HepG2 (cell line): ENCODE measurements at places on chromosomes 2 and 18. TPM values are rescaled to one million over a fixed set of nuclear protein-coding genes. Genes with fewer than 3 reads are reported as not detected.

GALNT14 gene
- not detected in 2 replicates for polyA plus RNA-seq

SLC40A1 gene
- polyA plus RNA-seq = 21.4 and 24.9 TPM in 2 replicates

DNA sequence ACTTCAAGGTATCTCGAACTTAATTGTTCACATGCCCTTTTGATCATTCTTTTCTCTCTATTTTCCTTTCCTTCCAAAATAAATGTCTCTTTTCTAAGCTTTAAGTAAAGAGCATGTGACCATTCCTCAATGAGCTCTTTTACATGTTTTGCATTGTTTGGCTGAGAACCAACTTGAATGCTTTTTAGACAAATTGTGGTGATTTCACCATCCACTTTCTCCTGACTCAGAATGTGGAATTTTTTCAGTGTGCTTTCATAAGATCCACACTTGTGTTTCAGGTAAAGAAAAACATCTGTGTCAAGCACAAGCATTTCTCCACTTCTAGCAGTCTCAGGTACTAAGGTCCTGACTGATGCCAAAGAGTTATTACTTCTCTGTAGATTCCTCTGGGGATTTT is 10.7 kb downstream of the RBM43 start:
- no peak for DNase-seq

PARD6G gene
- polyA plus RNA-seq = 3.6 and 3.9 TPM in 2 replicates

- DNase-seq = no peak
These were observed 108.4 kb upstream of the CDC42EP3 start for GRCh38 chr2:37779611-37780386.

DNA sequence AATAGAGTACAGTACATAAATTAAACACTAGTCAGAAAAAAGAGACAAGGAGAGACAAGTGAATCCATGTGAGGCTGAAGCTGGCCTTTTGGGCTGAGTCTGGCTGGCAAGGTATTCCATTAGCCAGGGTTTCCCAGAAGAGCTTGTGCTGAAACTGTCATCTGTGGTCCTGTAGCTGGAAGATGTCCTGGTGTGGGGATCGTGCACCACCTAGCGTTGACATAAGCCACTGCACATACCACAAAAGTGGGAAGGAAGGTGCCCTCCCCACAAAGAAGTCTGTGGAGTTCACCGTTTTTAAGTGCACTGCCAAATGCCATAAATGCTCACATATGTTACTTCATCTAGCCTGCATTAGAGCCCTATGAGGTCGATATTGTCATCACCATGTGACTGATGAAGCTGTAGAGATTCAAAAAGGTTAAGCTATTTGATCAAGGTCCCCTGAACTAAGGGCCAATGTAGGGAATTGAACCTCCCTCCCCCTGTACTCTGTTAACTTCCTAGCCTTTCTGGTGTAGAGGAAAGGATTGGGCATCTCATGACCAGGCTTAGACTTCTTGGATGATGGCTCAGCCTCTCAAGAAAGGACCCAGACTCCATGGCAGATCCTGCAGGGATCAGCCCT is 31.9 kb upstream of the GALNT14 start:
- DNase-seq = peak; percentile 52

DNA sequence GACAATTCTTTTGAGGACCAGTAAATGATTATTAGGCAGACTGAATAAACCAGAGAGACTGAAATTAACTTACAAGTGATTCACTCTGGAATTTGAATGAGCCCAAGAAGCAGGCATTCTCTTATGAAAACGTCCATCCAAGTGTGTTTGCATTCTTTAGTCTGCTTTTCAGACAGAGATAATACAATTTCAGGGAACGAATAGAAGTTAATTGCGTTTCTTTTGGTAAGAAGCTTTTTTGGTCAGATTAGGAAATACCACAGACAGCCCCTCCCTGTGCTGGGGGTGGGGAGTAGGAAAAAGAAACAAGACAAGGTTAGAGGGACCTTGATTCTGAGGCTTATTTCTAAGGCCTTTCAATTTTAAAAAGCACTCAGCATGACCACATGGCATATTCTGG is 874.4 kb downstream of the SUCLG1 start:
- no peak for DNase-seq

GRCh38 chr2:173149491-173149890 is 73.8 kb downstream of the MAP3K20 start:
- no peak for DNase-seq

RFX8 gene
- not detected in 2 replicates for polyA plus RNA-seq

- no peak for DNase-seq
These were observed 15.7 kb upstream of the CNNM3 start for GRCh38 chr2:96800061-96801004.

FN1 gene
- polyA plus RNA-seq = 6,471 and 8,294 TPM in 2 replicates

DNA sequence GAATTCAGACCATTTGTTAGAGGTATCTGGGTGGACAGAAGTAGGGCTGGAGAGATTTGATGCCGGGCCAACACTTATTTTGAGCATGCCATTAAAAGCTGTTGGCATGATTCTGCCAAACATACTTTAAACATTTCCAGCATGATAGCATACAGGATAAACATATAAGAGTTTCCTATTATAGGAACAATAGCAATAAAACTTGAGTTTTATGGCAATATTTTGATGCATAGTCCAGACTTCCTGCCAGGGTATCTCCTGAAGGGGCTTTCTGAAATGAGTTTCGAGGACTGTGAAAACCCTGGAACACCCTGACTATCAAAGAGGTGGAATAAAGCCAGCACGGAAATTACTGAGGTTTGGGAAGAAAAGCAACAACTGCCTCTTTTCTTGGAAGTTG is 1398.0 kb upstream of the NXPH2 start:
- no peak for DNase-seq

DNA sequence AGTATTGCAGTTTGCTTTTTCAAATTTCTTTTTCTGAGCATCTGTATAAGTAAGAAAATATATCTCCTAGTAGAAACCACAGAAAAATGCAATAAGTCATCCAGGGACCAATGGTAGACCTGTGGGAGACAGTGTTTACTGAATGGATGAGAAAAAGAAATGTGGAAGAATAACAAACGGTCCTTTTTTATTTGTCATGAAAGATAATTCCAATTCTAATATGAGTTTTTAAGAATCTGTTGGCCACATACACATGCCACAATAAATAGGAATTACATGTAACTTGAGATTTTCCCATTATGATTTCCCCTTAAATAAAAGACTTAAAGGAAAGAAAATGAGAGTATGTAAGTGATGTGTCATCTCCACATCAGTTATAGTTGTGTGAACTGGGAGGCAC is 107.7 kb upstream of the RAB27B start:
- DNase-seq = no peak

DNA sequence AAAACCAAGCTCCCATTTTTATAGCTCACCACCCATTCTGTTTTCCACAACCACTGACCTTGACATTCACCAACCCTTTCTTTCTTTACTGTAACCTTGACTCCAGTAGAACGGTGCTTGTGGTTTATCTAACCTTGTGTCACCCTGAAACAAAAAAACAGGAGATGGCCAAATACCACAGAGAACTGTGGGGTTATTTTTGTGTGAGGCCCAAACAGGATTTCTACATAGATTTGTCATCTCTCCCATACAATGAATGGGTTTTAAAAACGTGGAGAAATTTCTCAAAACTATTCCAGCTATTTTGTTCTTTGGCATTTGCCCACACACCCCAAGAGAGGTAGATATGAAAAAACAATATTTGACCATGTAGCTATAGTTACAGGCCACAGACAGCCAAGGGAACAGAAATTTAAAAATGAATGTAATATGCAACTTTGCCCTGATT is 231.3 kb upstream of the TANK start:
- DNase-seq = peak; percentile 91

GRCh38 chr2:215249501-215249900 is 62.4 kb upstream of the ATIC start:
- no peak for DNase-seq

KCNG2 gene
- not detected in 2 replicates for polyA plus RNA-seq
